NCI-H1092 treated with DMSO at 0.1 percent for 48 hours (cell line): ENCODE measurements at places on chromosomes 5 and 9.
A peak's percentile ranks its signal among the peaks of the same experiment; 100 is the strongest.

DNA sequence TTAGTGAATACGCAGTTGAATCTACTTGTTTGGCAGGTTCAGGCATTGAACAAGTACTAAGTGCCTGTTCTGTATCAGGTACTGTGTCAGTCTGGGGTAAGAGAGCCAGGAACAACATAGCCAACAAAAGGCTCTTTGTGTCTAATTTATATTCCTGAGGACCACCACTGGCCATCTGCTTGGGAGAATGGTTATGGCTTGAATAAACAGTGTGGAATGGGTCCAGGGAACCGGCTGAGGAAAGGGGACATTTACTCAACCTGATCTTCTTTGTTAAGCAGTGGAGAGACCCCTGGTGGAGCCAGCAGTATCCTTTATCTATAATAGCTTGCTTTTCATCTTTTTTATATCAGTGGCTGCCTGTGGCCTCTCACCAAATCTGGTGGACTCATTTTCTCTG is 38.6 kb downstream of the EXOSC2 start:
- DNase-seq = peak; percentile 99

- DNase-seq = no peak
Observed at GRCh38 chr5:41214182-41214581, 850 bp upstream of the C6 start.

GRCh38 chr9:14932641-14933040 is 22.4 kb upstream of the FREM1 start:
- DNase-seq = no peak

GRCh38 chr9:76266649-76267283 is 127.5 kb downstream of the RFK start:
- DNase-seq = peak; percentile 2

GRCh38 chr9:106119176-106119575 is 424.8 kb downstream of the TMEM38B start:
- no peak for DNase-seq

GRCh38 chr5:135491038-135491551 is 38.9 kb upstream of the TIFAB start:
- no peak for DNase-seq

- no peak for DNase-seq
Observed at GRCh38 chr9:136618580-136619547, 43.9 kb upstream of the EGFL7 start.

DNA sequence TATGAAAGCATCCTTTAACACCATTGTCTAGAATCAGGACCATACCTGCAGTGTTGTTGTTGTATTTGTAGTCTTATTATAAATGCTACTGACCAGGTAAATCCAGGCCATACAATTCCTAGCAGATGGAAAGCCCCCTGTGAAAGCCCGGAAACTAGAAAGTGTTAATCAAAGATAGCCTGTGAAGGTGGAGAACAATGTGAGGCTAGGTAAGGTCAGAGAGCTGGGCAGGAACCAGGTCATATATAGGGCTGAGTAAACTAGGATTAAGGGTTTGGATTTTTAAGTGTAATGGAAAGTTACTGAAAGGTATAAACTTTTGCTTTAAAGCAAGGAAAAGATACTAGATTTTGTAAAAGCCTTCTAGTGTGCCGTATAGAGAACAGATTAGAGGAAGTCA is 6.7 kb downstream of the LRRC70 start:
- DNase-seq = no peak

DNA sequence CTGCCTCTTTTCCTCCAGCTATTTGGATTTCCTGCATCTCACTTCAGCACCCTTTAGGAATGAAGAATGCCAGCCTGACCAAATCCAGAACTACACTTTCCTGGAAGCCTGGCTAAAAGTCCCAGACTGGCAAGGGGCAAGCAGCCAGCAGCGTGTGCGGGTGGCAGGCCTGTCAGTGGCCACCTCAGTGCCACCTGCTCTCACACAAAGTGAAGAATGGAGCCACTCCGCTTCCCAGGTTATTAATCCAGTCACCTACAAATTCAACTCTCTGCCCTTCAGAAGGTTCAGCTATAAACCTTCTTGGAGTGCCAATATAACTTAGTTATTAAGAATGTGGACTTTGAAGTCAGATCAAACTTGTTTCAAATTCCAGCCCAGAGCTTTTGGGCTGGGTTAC is 6.7 kb upstream of the ALDOB start:
- no peak for DNase-seq

DNA sequence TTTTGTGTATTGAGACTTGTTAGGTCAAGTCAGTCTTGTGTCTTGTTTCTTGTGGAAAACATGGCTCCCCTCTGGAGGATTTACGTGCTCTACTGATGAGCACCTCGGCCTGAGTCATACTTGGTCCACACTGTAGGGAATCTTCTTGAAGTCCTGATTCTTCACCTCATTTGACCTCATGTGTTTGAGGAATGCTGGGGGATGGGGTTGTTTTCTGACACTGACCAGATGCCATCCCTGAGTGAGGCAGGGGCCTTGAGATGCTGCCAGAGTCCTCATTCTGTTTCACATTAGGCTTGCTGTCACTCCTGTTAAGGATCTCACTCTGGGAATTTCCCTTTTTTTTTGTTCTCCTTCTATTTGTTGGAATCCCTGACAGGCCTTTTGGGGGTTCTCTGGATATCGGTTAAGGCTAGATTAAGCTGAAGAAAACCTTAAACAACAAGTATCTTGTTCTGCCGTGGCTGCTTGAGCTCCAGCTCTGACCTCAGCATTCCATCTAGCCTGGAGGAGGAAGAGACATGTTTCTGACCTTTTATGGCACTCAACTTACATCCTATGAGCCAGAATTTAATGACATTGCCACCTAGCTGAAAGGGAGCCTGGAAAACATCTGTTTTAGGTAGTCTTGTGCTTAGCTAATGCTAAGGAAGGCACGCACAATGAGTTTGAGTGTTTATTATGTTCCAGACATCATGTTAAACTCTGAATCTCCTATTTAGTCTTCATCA is 20.6 kb downstream of the TCOF1 start:
- no peak for DNase-seq

DNA sequence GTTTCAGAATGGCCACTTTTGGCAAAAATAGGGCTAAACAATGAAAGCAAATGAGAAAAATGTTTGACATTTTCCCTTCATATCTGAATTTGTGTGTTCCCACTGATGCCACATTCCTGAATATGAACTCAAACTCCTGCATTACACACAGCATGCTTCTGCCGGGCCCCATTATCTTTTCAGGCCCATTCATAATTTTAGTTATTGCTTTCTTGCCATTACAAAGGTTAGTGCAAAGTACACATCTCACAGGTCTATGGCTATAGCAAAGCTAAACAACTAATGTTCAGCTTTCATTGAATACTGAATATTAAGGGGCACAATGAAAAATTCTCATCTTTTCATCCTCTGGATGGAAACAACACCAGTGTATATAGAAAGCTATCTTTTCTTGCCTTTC is 568.9 kb upstream of the ZNF608 start:
- no peak for DNase-seq

DNA sequence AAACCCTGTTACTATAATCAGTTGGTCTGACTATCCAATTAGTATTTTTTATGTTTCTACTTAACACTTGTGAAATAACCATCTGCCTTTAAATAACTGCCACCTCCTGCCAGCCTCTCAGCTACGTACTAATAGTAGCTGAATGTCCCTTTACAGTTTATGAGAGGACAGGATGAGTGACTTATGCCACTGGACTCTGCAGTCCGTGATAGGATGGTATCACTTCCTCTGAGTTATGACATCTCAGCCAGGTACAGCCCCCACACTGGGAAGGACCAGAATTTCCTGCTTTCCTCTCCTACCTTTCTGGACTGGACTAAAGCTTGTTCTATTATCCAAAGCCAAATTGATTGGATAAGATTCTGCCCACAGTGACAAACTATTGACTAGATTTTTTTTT is 102.9 kb downstream of the ZFAND5 start:
- DNase-seq = no peak

DNA sequence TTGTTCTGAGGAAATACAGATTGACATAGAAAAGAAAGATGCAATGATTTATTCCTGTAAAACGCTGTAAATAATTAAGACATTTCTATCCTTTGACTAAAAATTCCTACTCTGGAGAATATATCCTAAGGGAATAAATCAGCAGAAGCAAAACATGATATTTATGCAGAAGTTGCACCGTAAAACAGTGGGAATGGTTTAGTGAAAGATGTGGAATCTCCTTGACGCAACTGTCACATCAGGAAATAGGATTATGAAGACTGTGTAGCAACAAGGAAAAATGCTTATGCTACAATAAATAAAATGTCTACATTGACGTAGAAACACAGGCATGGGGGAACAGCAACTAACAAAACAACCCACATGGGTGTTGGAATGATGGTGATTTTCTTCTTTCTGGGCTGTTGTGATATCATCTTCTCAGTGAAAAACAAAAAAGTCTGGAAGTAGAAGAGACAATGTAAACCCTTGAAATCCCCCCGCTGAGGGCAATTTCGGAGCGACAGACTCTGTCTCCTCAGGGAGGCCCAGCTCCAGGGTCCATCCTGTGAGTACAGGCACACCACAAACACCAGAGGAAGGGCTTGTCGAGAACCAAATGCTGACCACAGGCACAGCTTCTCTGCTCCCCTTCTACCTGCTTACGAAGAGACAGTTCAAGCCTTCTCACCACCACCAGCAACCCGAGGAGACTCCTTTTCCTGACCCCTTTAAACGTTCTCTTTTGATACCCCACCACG is 25.2 kb downstream of the COL23A1 start:
- no peak for DNase-seq

DNA sequence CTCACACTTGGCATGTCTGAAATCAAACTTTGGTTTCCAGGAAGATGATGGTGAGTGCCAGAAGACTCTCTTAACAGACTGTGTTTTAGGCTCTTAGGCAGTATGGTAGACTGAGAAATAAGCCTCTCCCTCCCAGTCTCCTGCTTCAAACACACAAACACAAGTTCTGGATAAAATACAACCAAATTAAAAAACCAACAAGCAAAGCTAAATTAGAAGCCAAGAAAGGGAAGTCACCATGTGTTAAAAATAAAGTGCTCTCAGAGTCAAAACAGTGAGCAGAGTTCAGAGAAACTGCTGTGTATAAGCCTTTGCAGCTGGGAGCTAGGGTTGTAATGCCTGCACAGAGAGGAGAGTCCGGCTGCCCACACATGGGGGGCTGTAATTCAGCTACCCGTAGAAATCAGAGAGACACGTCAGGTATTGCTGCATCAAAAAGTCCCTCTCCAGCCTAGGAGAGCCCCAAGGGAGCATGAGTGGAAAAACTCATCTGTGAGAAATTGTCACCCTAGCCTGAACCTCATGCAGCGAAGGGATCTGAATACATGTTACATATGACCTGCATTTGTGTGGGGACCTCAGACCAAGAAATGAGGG is 62.6 kb downstream of the ANGPTL2 start:
- DNase-seq = no peak

DNA sequence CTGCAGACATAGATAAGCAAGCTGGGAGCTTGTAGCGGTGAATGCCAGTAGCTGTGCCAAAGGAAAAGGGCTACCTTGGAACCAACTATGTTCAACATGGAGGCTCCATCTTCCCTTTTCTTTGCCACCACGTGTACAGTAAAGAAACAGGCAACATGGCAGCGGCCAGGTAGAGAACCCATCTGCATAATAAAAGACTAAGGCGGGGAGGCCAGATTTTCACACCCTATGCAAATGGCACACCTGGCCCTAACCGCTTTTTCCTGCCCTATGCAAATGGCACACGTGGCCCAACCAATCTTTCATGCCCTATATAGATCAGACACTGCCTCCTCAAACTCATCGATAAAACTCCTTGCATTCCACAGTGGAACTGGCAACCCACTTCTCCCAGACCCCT is 477.5 kb upstream of the EDIL3 start:
- DNase-seq = no peak

DNA sequence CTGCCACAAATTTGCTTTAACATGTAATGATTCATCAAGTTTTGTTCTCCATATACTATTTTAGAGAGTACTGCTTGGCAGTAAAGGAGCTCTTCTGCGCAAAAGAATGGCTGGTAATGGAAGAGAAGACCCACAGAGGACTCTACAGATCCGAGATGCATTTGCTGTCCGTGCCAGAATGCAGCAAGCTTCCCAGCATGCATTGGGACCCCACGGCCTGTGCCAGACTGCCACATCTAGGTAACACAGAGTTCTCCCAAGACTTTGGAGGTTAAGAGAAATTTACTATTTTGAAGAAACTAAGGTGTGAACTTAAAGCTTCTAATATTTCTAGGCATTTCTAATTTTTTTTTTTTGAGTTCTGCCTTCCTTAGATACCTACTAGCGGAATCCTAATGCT is 107.1 kb downstream of the MUSK start:
- DNase-seq = no peak

GRCh38 chr5:158975363-158975762 is 124.4 kb downstream of the EBF1 start:
- no peak for DNase-seq

- no peak for DNase-seq
Observed at GRCh38 chr9:70392850-70393249, 21.6 kb downstream of the KLF9 start.

DNA sequence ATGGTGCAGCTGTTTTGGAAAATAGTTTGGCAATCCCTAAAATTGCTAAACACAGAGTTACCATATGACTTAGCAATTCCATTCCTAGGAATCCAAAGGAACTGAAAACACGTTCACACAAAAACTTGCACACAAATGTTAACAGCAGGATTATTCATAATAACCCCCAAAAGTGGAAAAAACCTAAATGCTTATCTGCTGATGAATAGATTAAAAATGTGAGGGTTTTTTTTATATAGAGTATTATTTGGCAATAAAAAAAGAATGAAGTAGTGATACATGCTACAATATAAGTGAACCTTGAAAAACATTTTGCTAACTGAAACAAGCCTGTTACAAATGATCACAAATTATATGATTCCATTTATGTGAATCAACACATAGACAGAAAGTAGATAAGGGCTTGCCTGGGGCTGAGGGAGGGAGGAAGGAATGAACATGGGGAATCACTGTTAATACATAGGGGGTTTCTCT is 45.1 kb upstream of the TRIO start:
- DNase-seq = no peak

DNA sequence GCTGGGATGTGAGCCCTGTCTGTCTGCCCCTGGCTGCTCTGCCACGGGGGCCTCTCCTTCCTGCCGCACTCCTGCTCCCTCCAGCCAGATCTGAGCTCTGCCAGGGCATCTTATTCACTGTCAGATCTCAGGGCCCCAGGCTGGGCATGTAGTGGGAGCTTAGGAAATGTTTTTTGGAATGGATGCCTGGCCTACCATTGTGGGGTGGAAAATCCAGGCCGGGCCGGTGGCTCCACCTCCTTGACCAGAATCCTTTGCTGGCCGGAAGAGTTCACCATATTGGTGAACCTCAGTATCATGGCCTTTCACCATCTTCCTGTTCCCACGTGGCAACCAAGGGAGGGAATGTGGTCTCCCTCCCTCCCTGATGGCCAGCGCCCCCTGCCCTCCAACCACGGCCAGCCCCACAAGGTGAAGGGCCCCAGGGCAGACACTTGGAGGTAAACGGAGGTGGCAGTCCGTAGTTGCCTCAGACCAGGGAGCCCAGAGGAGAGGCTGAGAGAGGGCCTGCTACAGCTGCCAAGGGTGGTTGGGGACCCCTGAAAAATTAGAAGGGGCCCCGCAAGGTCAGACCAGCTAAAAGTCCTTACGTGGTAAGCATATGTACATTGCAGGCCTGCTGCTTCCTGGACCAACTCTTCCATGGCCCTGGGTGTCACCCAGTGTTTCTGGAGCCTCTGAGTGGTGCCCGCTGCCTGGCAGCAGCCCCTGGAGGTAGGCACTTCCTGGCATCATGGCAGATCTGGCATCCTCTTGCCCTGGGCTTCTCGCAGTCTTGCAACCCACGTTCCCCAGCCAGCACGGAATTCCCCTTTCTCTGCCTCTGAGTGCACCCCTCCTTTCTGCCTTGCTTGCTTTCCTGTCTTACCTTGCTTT is 153.3 kb downstream of the RGS3 start:
- no peak for DNase-seq

- no peak for DNase-seq
Observed at GRCh38 chr5:17276445-17276844, 59.0 kb downstream of the BASP1 start.
